Fibroblast of the conjunctiva (primary cell): ENCODE measurements at places on chromosomes 16 and 17.
A peak's percentile ranks its signal among the peaks of the same experiment; 100 is the strongest.

DNA sequence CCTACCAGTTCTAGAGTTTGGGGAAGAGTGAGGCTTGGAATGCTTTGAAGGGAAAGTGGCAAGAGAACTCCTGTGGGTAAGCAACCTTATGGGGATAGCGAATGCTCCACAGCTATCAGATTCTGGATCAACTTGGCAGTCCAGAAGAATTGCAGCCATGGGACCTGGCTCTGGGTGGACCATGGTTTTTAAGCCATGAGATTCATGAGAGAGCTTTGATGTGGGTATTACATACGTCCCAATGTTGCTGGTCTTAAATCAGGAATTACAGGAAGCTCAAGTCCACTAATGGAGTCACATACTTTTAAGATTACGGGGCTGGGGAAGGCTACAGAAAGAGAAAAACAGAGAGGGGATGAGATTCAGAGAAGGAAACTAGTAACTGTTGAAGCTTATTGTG lies 142.5 kb upstream of the ELAC2 start:
- DNase-seq = no peak

GRCh38 chr16:74186561-74186971 lies 110.0 kb upstream of the PSMD7 start:
- DNase-seq = peak; percentile 76

DNA sequence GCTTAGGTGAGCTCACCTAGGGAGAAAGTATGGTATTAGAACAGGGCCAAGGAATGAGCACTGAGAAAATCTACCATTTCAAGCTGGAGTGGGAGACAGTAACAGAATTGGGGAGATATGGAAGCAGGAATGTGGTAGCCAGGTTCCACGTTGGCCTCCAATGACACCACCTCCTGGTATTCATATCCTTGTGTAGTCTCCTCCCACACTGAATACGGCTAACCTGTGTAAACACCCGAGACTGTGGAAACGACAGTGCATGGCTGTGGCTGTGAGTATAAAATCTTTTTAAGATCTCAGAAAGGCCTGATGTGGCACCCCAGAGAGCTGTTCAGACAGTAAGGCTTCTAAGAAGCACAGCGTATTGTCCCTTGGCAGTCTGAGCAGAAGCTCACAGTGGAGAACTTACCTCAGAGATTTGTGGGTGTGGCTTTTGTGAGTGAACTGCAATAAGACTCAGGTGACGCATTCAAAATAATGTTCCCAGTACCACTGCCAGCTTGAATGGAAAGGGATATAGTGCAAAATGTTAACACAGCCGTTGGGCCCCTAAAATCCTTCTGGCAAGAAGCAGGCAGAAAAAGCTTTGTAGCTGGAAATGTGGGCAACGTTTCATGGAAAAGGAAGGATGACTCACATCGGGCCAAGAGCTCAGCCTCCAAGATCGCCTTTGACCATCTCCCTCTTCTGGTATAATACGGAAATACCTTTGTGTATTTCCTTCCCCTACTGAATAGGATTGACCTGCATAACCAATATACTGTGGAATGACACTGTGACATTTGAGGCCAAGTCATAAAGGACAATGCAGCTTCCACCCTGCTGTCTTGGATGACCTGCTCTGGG lies 14.4 kb downstream of the SDR42E1 start:
- DNase-seq = peak; percentile 34

- DNase-seq = no peak
These were observed 21.4 kb downstream of the ENPP7 start for GRCh38 chr17:79752175-79752574.

GRCh38 chr16:51556694-51557340 lies 405.7 kb upstream of the SALL1 start:
- peak; percentile 84 for DNase-seq

- DNase-seq = no peak
These were observed 11.5 kb downstream of the ZNF597 start for GRCh38 chr16:3431779-3432219.

- no peak for DNase-seq
These were observed 50.7 kb downstream of the SMURF2 start for GRCh38 chr17:64611369-64611768.

DNA sequence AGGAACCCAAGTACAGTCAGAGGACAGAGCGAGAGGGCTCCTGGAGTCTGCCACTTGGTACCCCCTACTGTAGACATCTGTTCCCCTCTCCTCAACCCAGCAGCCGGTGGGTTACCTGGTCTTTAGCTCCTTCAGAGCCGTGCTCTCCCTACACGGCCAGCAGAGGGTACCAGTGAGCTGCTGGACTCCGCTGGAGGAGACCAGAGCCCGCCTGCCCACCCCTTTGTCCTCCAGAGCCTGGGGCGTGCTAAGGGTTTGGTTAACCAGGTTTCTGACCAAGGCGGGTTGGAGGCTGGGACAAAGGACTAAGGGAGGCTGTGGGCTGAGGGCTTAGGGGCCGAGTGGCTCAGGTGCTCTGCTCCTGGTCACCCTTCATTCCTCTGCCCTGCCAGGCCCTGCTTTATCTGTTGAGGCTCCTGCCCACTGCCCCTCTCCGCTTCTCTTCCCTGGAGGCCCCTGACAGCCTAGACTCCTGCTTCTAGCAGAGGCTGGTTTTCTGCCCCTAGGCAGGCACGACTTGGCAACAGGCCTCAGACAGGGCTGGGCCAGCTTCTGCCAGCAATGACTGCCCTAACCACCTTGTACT lies 2.7 kb upstream of the HSD11B2 start:
- no peak for DNase-seq

GRCh38 chr17:79993390-79994227 lies 42.1 kb downstream of the TBC1D16 start:
- peak; percentile 94 for DNase-seq

- DNase-seq = no peak
These were observed 45.7 kb upstream of the MRPS23 start for GRCh38 chr17:57895382-57896060.

DNA sequence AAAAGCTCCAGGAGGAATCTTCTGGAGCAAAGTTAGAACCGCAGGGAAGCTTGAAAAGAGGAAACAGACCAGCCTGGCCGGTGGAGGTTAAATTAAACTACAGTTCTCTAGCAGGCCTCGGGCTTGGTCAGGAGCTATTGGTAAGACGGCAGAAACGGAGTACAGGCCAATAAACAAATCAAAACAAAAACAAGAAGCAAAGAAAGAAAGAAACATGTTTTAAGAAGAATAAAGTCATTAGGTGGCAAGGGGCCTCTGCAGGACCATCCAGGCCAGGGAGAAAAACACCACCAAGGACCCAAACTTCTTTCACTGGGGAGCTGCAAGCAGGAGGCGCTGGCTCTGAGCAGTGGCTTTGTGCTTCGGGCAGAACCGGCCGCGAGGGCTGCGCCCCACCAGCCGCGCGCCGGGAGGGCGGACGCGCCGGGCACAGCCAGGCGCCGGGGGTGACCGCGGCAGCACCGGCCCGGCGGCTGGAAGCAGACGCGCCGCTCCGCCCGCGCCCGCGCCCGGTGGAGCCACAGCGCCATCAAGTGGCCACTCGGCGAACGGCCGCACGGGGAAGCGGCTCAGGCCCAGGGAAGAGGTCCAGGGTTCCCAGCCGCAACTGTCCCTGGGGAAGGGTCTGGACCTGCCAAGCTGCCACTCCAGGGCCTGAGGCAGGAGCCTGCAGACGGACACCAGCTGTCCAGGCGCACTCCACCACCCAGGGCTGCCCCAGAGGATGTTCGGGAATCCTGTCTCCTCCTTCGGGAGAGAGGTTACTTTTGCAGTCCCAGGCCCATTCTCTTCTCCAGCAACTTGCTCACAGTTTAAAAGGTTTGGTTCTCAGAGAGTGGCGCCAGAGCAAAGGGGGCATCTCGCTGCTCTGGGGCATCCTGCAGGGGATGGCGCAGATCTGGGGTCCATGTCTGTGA lies 419.4 kb downstream of the SOX9 start:
- peak; percentile 33 for DNase-seq

DNA sequence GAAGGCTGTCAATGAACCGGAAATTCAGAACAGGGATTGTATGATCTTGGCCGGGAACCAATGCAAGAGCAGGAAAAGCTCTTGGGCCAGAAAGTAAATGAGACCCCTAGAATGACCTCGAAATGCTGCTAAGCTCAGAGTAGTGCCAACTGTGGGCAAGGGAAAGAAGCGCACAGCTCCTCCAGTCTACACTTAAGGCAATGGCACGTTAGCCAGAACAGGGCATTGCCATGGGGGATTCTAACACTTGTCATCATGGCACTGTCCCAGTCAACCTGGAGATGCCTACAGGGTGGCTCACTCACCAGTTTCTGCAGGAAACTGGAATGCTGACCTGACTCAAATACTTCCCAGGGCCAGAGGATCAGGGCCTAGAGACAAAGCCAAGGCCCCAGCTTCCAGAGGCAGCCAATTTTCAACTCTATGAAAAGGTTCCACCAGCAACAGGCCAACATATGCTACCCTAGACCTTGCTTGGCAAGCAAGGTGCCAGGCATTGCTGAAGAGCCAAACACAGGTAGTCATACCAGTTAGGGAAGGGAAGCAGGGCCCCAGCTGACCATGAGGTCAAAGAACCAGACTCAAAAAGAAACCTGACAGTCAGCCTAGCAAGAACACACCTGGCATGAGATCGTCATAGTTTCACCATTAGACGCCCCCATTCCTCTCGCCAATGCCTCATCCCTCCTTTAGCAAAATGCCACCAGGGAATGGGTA lies 34.9 kb downstream of the ARHGAP17 start:
- no peak for DNase-seq

- no peak for DNase-seq
These were observed at the start of gene GPRC5C for GRCh38 chr17:74431568-74432423. TSS of gene GPRC5C (plus strand) at chr17:74432088. CDS start at chr17:74439777, 7,689 bp downstream.

- peak; percentile 33 for DNase-seq
These were observed 39.8 kb downstream of the MAP1LC3B start for GRCh38 chr16:87431926-87432325.

GRCh38 chr16:85573696-85574641 lies 39.2 kb upstream of the GSE1 start:
- no peak for DNase-seq

GRCh38 chr16:426115-426905 lies 861 bp downstream of the RAB11FIP3 start:
- no peak for DNase-seq

GRCh38 chr17:72033334-72033733 lies 87.5 kb upstream of the SOX9 start:
- DNase-seq = no peak

DNA sequence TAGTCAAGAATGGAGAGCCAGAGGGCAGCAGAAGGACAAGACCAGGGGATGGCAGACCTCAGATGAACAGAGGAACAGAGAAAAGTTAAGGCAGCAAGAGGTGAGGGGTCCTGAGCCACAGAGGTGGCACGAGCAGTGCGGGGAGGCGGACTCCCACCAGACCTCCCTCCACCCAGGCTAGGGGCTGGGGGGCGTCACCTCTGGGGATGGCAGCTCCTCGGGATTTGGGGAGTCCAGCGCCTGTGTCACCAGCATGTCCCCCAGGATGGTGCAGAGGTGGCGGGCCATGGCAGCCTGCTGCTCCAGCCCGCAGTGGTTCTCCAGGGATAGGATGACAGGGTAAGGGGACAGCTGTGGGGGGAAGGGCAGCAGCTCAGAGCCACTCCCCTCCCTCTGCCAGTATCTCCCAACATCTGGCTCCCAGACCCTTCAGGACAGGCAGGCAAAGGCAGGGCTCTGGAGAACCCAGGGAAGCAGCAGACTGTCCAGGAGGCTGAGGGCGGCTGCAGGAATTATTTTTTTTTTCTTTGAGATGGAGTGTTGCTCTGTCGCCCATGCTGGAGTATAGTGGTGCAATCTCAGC lies 15.8 kb downstream of the PLCD3 start:
- DNase-seq = no peak

- no peak for DNase-seq
These were observed 6.2 kb downstream of the BECN1 start for GRCh38 chr17:42817866-42818265.

GRCh38 chr17:77807746-77808441 lies 150.6 kb upstream of the TNRC6C start:
- no peak for DNase-seq

- DNase-seq = no peak
These were observed 1.7 kb downstream of the CHRNE start for GRCh38 chr17:4901108-4901647.

DNA sequence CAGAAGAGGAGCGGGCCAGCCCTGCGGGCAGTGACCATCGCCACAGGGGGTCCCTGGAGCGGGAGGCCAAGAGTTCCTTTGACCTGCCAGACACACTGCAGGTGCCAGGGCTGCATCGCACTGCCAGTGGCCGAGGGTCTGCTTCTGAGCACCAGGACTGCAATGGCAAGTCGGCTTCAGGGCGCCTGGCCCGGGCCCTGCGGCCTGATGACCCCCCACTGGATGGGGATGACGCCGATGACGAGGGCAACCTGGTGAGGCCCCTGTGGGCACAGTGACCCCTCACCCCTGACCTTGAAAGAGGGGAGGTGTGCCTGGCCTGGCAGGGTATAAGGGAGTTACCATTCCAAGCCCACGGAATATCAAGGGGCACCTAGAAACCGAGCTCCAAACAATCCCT lies 35.1 kb upstream of the ABCC3 start:
- no peak for DNase-seq

GRCh38 chr16:78395035-78395434 lies 295.6 kb downstream of the WWOX start:
- DNase-seq = no peak

DNA sequence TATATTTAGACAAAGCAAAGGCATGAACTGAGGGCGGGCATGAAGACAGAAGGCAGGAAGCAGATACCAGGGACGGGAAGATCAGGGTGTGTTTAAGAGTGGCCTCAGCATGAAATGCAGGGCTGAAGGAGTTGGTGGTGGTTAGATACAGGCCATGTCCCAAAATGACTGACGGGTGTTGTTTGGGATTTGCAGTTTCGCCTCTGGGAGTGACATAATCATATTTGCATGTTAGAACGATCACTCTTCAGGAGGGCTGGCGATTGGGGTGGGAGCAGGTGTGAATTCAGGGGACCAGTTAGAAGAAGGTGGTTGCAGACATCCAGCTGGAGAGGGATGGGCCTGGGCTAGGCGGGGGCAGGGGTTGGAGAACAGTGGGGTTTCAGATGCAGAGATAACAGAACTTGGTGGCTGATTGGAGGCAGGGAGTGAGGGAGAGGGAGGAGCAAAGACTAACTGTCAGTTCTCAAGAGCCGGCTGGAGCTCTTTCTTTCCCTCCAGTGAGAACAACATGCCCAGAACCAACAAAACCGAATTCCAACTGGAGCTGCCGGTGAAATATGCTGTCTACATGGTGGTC lies 27.2 kb upstream of the ITGAX start:
- no peak for DNase-seq
